ENCODE measurements at places on chromosomes 5 and 9.

DNA sequence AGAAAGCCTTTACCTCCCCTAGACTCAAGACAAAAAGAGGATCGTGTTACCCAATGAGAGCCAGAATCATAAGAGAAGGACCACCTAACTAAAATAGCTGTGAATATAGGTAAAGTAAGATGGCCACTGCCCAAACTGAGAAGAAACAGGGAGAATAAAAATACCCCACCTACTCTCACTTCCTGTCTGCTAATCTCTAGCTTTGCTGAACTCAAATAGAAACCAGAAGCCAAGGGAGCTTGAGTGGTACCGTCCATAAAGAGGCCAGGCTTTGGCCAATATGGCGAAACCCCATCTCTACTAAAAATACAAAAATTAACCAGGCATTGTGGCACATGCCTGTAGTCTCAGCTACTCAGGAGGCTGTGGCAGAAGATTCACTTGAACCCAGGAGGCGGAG, 123.0 kb upstream of the FST start:
- no peak for DNase-seq

DNA sequence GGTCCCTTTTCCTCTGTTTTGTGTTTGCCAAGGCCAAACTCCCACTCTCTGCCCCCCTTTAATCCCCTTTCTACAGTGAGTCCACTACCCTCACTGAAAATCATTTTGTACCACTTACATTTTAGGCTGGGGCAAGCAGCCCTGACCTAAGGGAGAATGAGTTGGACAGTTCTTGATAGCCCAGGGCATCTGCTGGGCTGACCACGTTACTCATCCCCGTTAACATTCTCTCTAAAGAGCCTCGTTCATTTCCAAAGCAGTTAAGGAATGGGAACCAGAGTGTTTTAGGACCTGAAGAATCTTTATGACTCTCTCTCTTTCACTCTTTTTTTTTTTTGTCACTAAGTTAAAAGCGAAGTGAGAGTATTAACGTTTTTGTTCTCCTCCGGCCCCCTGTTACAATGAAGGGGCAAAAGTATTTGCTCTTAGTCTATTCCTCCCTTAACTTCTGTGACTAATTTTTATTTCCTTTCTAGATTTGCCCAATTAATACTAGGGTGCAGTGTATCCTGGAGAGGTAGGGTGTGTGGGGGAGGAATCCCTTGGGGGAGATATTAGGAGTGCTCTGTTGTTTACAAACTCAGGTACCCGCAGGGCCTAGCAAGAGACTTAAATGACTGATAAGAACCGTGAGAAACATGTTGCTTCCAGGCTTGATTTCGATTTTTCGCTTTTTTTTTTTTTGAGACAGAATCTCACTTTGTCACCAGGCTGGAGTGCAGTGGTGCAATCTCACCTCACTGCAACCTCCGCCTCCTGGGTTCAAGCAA, 14.7 kb downstream of the GM2A start:
- no peak for DNase-seq

- no peak for DNase-seq
Measured at GRCh38 chr5:175707751-175708375, 50.0 kb downstream of the HRH2 start.

DNA sequence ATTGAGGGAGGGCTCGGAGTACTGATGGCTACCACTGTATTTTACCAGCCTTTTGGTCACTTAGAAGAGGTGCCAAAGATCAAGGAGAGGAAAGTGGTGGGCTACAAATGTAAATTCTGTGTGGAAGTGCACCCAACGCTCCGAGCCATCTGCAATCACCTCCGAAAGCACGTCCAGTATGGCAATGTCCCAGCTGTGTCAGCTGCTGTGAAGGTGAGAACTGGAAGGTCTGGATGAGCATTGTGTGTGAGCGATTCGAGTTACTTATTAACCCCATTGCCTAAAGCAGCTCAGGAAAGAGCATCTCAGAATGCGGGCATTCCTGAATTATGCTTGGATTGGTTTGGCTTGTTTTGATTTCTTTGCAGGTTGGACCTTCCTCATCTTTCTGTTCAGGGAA, 67.5 kb downstream of the ZNF462 start:
- DNase-seq = no peak

All from memory B cell (primary cell).